ENCODE measurements at places on chromosomes 13 and 19.

DNA sequence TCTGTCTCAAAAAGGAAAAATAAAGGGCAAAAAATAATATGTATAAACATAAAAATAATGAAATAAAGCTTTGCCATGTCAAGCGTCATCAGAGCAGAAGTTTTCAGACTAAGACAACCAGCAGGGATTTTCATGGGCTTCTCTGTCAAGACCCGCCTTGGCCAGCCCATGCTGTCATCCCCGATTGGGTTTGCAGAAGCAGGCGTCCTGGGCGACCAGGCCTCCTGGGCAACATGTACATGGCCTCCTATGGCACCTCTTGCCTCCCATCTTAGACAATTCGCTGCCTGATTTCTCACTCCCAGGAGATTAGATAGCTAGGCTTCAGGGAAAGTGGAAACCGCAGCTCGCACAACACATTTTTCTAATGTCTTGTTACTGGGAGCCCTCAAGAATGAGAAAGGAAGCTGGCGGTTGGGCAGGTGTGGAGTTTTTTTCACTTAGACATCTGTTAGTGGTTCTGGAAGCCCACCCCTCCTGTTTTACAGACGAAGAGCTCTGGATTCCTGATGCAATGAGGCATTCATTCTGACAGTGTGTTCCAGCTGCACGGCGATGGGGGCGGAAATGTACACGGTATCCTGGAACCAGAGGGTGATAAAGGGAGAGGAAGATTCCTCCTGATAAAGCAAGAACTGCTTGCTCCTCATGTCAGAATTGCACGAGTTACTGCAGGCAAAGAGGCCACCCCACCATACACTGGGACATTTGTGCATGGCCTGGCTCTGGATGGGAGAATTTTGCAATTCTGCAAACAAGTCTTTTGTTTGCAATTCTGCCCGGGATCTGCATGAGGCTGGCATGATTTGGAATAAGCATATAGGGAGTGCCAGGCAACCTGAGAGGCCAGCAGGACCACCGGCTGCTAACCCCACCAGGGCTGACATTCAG is 47.4 kb upstream of the KATNAL1 start:
- DNase-seq, result no peak

DNA sequence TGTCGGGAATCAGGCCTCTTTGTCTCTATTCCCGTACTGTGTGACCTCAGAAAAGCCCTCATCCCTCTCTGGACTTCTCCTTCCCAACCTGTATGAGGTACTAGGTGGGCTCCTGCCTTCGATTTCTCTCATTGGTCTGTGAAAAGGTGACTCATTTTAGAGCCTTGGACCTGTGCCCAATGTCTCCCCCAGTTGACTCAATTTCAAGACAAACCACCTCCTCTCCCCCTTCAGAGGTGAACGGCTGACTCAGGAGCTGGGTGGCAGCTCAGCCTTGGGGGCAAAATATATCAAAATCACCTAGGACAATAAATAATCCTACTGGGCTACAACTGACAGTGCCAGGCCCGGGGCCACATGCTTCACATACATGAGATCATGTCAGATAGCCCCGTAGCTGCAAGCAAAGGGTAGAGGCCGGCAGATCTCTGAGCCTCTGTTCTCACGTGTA is 630 bp downstream of the COQ8B start:
- DNase-seq, result peak; percentile 98

DNA sequence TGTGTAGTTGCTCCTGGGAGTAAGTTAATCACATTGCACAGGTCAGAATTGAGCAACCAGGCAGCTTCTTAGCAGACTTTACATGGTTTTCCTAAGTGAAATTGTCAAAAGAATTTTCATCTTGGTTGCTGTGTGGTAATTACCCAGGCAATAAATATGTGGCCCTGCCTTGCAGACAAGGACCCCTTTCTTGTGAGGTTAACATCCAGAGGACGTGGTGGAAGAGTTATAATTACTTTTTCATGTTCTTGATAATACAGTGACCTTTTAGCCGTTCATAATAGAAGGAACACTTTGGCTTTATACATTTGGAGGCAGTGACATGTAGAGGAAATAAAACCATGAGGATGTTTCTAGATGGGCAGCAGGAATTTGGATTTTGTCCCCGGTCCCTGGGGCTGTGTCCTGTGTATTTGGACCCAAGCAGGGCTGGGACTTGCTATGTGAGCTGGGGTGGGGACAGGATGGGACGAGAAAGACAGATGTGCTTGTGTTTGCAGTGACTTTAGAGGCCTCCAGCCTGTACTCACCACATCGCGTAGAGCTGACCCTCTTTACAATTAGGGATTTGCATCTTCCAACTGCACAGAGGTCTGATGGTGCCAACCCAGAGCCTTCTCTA is 156.2 kb downstream of the STK24 start:
- DNase-seq, result no peak

- DNase-seq, result no peak
These were observed 3.4 kb downstream of the FNDC3A start for GRCh38 chr13:48978942-48979601.

DNA sequence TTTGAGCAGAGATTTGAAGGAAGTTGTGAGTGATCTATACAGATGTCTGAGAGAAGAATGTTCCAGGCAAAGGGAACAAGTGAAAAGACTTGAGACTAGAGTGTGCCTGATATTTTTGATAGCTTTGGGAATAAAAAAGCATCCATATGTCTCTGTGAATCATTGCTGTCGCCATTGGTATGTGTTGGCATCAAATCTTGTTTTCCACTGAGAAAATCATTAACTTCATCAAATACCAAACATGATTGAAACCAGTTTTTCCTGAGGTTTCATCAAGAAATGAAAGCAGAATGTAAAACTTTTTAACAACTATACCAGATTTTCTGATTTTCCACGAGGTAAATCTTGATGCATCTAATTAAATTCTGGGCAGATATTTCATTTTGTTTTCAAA is 862.6 kb downstream of the DIAPH3 start:
- no peak for DNase-seq

DNA sequence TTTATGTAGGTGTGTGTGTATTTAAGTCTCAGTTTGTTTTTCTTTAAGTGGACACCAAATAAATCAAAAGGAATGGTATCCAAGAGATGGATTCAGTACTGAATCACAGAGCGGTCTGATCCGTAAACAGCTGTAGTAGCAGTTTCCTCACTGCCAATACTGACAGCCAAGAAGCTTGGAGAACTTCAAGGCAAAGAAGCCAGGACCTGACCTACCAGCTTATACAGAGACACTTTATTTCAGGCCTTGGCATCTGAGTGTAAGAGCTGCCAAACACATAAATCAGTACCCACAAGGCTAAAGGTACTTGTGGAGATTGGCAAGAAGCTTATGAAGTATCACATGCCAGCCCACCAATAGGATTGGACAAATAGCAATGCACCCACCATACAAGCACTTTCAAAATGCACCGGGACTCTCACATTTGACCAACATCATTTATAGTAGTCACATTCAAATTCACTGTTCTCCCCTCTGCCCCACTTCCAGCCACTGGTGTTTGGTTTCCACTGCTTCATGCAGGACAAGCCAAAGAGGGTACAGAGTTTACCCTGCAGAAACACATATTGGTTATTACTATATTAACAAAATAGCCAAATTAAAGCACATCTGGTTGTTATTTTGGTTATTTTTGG is 357.9 kb downstream of the KLF12 start:
- DNase-seq, result no peak

- peak; percentile 40 for DNase-seq
These were observed 104.4 kb downstream of the KLF5 start for GRCh38 chr13:73162912-73163911.

DNA sequence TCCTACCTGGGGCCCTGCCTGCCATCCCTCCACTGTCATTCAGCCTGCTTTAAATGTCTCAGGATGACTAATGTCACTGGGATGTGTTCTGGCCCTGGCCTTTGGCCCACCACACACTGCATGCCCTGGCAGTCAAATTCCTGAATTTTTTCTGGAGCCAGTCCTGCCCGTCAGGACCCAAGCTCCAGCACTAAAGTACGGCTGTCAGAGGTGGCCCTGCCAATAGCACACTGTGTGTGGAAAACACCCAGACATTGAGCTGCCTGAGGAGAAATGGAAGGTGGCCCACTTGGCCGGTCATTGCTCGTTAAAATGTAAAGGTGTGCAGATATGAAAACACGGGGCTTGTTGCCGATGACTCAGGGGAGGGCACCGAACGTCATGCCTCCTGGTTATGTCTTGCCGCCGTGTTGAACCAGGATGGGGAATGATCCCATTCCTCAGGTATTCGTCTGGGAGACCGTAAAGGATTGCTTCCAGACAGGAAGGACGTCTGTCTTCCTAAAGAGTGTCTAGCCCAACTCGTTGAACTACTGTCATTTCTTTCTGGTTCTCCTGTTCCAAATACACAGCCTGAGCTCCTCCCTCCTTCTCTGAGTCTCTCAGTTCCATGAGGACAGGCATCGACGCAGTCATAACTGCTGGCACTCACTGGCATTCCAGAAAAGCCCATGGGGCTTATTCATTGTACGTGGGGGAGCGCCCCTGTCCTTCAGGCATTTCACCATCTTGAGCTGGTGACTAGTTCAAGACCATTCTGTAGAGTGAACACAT is 40.6 kb downstream of the COL4A2 start:
- peak; percentile 90 for DNase-seq

GRCh38 chr13:72959643-72960042 is 99.2 kb upstream of the KLF5 start:
- DNase-seq, result no peak

- DNase-seq, result no peak
These were observed 6.3 kb downstream of the TSHZ3 start for GRCh38 chr19:31342926-31343325.

Data from Caki2 (cell line).